NCI-H2107 (cell line): ENCODE measurements at places on chromosomes 7 and 10.

GRCh38 chr7:38383281-38383680 lies 109.8 kb upstream of the TARP start:
- no peak for DNase-seq

- peak; percentile 94 for DNase-seq
These were observed 7.0 kb downstream of the AIMP2 start for GRCh38 chr7:6015917-6016652.

- no peak for DNase-seq
These were observed 19.5 kb upstream of the CSTF2T start for GRCh38 chr10:51718804-51719291.

- peak; percentile 20 for DNase-seq
These were observed 184.7 kb downstream of the DGKB start for GRCh38 chr7:14717816-14718215.

GRCh38 chr10:83605783-83606630 lies 533.3 kb upstream of the GHITM start:
- no peak for DNase-seq

GRCh38 chr7:636396-636795 lies 90.1 kb upstream of the DNAAF5 start:
- DNase-seq = no peak

DNA sequence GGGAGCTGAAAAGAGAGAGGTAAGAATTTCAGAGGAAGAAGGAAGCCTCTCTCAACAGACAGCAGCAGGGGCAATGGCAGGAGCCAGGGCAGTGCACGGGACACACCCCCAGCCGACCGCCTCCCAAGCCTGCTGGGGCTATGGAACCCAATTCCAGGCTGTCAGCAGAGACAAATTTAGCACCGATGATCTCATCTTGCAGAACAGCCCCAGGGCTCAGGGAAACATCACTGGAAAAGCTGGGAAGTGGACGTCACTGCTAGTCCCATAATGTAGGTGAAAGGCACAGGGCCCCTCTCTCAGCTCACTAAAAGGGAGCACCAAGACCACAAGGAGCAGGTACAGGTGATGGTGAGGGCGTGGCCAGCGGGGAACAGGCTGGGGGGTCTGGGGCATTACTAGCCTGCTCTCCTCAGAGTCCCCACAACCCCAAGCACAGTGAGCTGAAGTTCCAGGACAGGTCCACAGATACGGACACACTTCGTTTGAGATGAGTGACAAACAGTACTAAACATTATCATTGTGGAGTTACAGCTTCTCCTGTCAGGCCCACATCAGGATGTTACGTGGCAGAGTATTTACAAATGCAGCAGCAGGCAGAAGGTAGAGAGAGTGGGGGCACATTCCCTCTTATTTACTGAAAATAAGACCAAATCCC lies 103.7 kb downstream of the PLXNA4 start:
- no peak for DNase-seq

DNA sequence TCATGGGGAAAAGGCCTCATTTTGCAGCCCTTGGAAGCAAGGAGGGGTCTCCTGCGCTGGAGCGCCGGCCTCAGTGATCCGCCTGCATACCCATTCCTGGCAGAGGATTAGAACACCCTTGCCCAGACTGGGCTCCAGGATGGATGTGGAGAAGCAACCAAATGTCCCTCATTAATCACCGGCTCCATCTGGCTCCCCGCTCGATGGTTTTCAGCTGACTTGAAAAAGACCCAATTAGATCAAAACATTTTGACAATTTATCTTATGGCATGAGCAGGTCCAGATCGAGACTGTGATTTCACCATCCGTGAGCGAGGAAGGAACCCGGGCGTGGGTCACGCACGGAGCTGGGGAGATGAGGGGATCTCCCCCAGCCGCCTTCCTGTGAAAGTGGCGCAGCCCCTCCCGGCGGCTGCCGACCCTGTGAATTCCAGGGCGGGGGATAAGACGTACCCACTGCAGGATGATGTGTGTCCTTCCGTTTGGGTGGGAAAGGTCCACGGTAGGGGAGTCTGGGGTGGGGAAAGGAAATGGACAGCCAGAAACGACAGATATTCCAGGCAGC lies 141.6 kb downstream of the EMX2 start:
- DNase-seq = no peak

DNA sequence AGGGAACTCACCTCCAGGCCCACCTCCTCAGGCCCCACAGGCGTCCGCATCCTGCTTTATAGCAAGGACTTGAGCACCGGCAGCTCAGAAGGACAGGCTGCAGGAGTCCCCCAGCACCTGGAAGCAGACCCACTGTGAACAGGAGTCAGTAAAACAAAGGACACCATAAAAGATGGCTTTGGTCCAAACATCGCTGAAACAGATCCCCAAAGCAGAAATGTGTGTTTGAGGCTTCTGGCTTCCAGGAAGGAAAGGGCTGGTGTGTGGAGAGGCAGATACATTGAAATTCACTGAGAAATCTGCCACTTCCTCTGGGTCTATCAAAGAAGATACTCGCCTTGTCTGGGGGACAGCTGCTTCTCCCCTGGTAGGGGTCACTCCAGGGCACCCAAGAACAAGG lies 286.2 kb downstream of the PLXNA4 start:
- no peak for DNase-seq

- DNase-seq = no peak
These were observed 138.3 kb upstream of the KLF14 start for GRCh38 chr7:130872341-130872740.

DNA sequence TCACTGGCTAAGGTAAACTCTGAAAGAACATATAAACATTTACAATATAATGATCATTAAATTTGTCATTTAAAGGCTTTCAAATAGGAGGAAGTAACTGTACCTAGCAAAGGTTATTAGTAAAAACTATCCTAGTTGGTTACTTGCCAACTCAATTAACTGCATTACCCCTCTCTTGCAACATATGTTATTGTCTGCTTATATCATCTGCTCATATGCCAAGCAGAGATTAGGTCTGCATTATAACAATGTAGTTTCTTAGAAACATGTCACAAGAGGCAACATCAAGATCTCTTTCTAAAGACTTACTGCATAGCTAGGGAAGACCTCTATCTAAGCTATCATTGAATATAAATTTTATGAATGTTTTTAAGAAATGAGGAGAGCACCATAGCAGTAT lies 132.5 kb downstream of the RELN start:
- no peak for DNase-seq

GRCh38 chr10:72039377-72039776 lies 49.0 kb downstream of the SPOCK2 start:
- no peak for DNase-seq

- no peak for DNase-seq
These were observed 184.9 kb upstream of the WDR11 start for GRCh38 chr10:120666308-120666707.

- no peak for DNase-seq
These were observed 5.9 kb upstream of the LGI1 start for GRCh38 chr10:93751832-93752231.

- no peak for DNase-seq
These were observed 9.8 kb upstream of the LAMB1 start for GRCh38 chr7:108012499-108013430.

- no peak for DNase-seq
These were observed 171.0 kb upstream of the FOXP2 start for GRCh38 chr7:114243646-114244045.

GRCh38 chr7:124898531-124898930 lies 31.1 kb downstream of the POT1 start:
- no peak for DNase-seq

GRCh38 chr10:27525819-27526218 lies 21.7 kb downstream of the RAB18 start:
- no peak for DNase-seq

GRCh38 chr10:110850099-110850498 lies 21.6 kb upstream of the PDCD4 start:
- DNase-seq = no peak

DNA sequence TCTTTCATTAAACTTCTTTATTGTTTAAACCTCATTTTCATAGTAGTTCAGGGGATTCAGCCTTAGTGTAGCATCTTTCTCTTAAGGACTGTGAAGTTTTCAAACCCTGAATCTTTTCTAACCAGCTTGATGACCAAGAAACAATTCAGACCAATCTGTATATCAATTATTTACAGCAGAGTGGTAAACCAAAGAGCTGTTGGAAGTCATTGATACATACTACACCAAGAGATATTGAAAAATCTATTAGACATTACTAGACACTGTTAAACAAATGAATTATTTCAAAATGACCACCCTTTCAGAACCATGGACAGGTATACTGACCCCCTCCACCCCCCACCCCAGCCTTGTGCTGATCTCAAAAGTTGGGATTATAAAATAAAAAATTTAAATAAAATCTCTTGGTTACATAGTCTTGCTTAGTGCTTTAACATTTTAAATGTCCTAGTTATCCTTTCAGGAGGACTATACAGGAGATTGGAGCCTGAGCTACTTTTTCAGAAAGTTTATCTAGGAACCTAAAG lies 143.9 kb upstream of the LSM8 start:
- no peak for DNase-seq

- DNase-seq = no peak
These were observed 4.8 kb downstream of the STRIP2 start for GRCh38 chr7:129438839-129439651.

GRCh38 chr7:151058781-151059366 lies 515 bp upstream of the SLC4A2 start:
- no peak for DNase-seq

DNA sequence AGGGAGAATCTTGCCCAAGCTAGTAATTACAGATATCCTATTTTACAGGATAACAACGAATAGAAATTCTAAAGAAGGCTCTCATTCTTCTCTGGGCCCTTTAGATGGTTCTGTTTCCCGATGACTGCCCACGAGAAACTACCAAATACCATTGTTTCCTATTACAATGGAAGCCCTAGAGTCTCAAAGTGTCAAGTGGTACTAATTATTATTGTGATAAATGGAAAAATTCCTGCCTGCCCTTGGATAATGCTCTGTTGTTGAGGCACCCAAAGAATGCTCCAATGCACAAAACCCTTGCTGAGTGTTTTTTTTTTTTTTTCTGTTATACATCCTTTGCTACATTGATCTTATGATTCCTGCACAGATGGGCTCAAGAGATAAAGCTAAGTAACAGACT lies 504.5 kb downstream of the XPNPEP1 start:
- no peak for DNase-seq

DNA sequence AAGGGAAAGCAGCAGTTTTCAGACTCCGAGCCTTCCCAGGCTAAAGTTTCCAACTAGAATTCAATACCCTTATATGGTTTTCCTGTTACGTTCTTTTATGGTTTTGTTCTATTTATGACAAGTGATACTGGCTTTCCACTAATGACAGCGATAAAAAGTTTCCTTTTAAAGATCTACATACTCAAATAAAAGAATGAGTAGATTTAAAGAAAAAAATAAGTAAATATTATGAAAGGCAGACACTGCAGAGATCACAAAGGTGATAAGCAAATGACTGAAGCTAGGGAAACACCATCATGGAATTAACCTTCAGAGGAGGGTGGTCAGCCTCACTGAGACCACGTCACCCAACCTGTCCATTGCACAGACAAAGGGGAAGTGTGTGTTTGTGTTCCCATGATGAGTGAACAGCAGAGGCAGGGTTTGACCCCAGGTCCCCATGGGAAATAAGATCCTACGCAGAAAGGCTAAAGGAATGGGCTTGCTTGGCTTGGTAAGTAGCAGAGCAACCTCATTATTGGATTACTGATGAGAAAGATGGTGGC lies 4.0 kb downstream of the VSIR start:
- no peak for DNase-seq

- DNase-seq = no peak
These were observed 291.8 kb downstream of the SDHAF3 start for GRCh38 chr7:97409346-97409745.
